ENCODE measurements at places on chromosomes 6 and 20. TPM values are rescaled to one million over a fixed set of nuclear protein-coding genes. Genes with fewer than 3 reads are reported as not detected.

TP53TG5 gene
- not detected for total RNA-seq

SASH1 gene
- 3.3 TPM for total RNA-seq

TSBP1 gene
- not detected for total RNA-seq

PLCB4 gene
- total RNA-seq = 15.2 TPM

ARMC12 gene
- total RNA-seq = 0.47 TPM

ATAT1 gene
- total RNA-seq = 5.1 TPM

AVP gene
- not detected for total RNA-seq

TXLNB gene
- not detected for total RNA-seq

LCA5 gene
- total RNA-seq = 0.89 TPM
